ENCODE measurements at places on chromosomes 13 and 19.

DNA sequence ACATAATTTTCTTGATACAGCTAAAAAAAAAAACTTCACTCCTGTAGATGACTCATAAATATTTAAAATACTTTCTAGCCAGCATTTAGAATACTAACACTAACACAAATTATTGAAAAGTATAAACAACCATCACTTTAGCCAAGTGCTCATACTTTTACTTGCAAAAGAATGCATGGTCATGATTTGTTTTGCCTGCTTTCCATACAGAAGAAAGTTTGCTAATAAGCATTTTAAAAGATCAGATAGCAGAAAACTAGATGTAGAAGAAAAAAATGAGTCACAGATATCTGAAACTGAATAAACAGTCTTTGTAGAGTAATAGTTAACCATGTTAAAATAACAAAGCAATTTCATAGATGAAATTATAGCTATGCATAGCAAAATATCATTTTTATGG, 2280.4 kb upstream of the PCDH20 start:
- no peak for DNase-seq

GRCh38 chr19:46723023-46723461, 6.1 kb upstream of the PRKD2 start:
- DNase-seq, result no peak

GRCh38 chr13:41099986-41100385, 32.6 kb downstream of the KBTBD6 start:
- no peak for DNase-seq

- no peak for DNase-seq
Measured at GRCh38 chr13:43482641-43483040, 304.1 kb downstream of the ENOX1 start.

- no peak for DNase-seq
Measured at GRCh38 chr13:35747594-35747993, 271.1 kb upstream of the MAB21L1 start.

GRCh38 chr19:13079542-13079986, 23.1 kb downstream of the LYL1 start:
- no peak for DNase-seq

DNA sequence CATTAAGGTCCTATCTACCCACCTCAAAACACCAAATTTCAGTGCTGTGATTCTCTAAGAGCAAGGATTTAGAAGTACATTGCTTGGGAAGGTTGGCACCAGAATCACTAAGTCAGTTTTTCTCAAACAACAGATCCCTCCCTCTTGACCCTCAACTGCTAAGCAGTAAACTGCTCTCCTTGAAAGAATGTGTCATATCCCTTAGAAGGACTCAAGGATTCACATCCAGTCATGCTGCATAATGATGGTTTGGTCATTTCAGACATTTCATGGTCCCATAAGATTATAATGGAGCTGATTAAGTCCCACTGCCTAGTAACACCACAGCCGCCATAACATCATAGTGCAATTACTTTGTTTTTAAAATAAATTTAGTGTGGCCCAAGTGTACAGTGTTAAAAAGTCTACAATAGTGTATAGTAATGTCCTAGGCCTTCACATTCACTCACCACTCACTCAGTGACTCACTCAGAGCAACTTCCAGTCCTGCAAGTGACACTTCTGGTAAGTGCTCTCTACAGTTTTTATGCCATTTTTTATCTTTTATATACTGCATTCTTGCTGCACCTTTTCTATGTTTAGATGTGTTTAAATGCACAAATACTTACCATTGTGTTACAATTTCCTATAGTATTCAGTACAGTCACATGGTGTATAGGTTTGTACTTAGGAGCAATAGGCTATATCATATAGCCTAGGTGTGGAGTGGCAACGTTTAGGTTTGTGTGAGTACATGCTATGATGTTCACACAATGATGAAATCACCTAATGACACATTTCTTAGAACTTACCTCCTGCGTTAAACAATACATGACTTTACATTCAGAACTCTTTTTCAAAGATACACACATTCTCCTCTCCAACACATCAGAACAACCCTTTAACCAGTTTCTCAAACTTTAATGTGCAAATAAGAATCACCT, 15.7 kb upstream of the CCDC169 start:
- DNase-seq, result no peak

DNA sequence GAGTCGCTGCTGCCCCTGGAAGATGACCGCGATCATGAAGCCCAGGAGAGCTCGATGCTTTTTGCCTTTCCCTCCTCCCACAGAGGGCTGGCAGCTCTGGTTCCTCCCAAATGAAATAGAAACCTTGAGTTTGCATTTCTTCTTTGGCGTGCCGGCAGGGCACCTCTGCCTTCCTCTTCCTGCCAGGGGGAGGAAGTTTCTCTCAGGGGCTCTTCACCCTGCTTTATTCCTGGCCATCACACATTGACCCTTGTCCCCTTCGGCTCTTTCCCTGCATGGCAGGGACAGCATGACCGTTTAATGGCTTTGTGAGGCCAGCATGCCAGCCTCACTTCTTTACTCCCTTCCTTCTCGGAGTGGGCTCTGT, 47.9 kb downstream of the ACTN4 start:
- no peak for DNase-seq

- no peak for DNase-seq
Measured at GRCh38 chr19:43644181-43644580, 4.5 kb upstream of the CADM4 start.

- DNase-seq, result no peak
Measured at GRCh38 chr19:889662-890295, 3.2 kb downstream of the MED16 start.

DNA sequence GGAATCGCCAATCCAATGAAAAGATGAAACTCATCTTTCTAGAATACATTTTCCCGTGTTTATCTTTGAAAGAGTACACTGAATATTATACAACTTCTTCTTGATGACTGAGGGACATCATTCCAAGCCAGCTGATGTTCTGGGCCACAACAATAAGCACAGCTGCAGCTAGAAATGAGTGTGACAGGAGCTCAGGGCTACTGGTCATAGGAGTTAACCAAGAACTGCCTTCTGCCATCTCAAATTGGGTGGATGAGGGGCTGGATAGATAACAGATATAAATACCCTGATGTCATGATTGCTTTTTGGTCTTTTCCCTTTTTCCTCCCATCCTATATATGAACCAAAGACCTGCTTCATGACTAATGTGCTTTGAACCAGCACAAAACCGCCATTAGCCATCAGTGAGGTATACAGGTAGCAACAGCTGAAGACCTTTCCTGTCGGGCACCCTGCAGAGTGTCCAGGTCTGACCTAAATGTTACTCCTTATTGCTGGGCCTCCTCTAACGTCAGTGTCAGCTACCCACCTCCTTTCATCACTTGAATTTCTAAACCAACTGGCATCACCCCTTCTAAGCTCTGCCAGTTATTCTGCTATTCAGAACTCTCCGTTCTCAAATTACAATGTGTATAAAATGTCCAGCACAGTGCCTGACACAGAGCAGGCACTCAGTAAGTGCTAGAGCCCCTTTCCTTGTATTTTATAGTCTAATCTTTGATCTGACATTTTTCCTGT, 178.2 kb downstream of the ENOX1 start:
- no peak for DNase-seq

GRCh38 chr13:63643543-63643942, 2227.9 kb upstream of the PCDH20 start:
- DNase-seq, result no peak

GRCh38 chr19:13031917-13032623, 36.8 kb downstream of the NFIX start:
- DNase-seq, result no peak

DNA sequence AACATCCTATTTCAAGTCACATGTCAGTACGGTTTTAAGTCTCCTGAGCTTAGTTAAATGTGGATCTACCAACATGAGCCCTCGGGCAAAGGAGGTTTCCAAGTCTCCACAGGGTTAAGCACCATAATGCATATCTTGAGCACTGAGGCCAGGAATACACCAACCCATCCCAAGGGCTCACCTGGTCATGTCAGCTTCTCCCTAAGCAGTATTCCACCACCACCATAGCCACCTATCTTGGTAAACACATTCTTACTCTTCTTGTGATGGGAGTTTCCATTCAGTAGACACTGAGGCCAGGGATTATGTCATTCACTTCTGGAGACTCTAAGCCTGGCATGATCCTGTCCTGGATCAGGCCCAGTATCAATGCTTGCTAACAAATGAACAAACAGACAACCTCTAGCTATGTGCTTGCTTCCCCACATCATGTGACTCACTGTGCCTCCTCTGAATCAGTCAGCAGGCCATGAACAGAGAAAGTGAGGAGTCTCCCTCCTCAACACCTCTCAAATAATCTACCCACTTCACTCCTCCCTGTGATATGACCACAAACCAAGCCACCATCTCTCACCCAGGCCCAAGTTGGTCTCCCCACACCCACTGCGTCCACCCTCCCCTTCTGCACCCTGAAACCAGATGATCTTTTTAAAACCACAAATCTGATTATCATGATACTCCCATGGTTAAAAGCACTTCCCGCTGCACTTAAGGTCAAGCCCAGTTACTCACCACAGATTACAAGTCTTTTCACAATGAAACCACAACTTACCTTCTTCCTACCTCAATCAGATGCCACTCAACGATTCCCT, 5.8 kb downstream of the PEG3 start:
- no peak for DNase-seq

Measured in stimulated activated CD8-positive, alpha-beta memory T cell treated with anti-CD3 and anti-CD28 coated beads, Interleukin-4, amount 100 ng/mL, for 1 hour (primary cell).